Temporal lobe (tissue), 4 donors: ENCODE measurements at places on chromosomes 13 and 19. TPM values are rescaled to one million over a fixed set of nuclear protein-coding genes. Genes with fewer than 3 reads are reported as not detected.

Gene LSR
- total RNA-seq, result 1.7 TPM

Gene AXL
- total RNA-seq, result 7.1 TPM

Gene OR7C1
- not detected for total RNA-seq

Gene SELENOV
- not detected for total RNA-seq

Gene CEACAM5
- total RNA-seq, result 0.25 TPM

Gene IGSF23
- not detected for total RNA-seq

Gene S1PR4
- total RNA-seq, result not detected

Gene SYCN
- not detected for total RNA-seq

Gene LYPD3
- 0.49 TPM for total RNA-seq

Gene PRODH2
- not detected for total RNA-seq

Gene GFY
- total RNA-seq, result 0.25 TPM

Gene ACER1
- not detected for total RNA-seq

Gene DOHH
- total RNA-seq, result 11.6 TPM

Gene TRAPPC6A
- 2.7 TPM for total RNA-seq

Gene DIAPH3
- total RNA-seq, result 6.1 TPM

Gene ZNF729
- under 0.01 TPM for total RNA-seq

Gene SIGLEC8
- 1.2 TPM for total RNA-seq

Gene COQ8B
- 28.8 TPM for total RNA-seq

Gene ZNF571
- 12.3 TPM for total RNA-seq

Gene C13orf42
- not detected for total RNA-seq

Gene CAPS
- 5.7 TPM for total RNA-seq

Gene NCAN
- total RNA-seq, result 238 TPM

Gene CCDC70
- not detected for total RNA-seq

Gene KIR2DL4
- not detected for total RNA-seq

Gene SYNE4
- total RNA-seq, result under 0.01 TPM

Gene KLK6
- total RNA-seq, result 0.25 TPM

Gene PSG5
- not detected for total RNA-seq

Gene HIF3A
- 6.1 TPM for total RNA-seq

Gene TSEN34
- 25.1 TPM for total RNA-seq

Gene PSG7
- total RNA-seq, result not detected

Gene CGB1
- not detected for total RNA-seq

Gene STAP2
- 0.98 TPM for total RNA-seq

Gene B3GNT3
- not detected for total RNA-seq

Gene HIPK4
- total RNA-seq, result under 0.01 TPM

Gene C19orf67
- total RNA-seq, result not detected

Gene ZNF302
- total RNA-seq, result 66.1 TPM

Gene SUCLA2
- 68.1 TPM for total RNA-seq

Gene C19orf85
- not detected for total RNA-seq

Gene CPAMD8
- total RNA-seq, result 5.7 TPM
